ENCODE measurements at places on chromosomes 4 and X.

DNA sequence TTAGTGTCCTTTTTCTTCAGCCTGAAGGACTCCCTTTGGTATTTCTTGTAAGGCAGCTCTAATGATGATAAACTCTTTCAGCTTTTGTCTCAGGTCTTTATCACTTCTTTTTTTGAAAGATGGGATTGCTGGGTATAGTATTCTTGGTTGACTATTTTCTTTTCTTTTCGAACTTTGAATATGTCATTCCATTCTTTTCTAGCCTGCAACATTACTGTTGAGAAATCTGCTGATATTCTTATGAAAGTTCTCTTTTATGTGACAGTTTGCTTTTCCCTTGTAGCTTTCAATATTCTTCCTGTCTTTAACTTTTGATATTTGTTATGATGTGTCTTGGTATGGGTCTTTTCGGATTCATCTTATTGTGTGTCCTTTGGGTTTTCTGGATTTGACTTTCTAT is 107.6 kb upstream of the SRD5A3 start:
- DNase-seq, result no peak

DNA sequence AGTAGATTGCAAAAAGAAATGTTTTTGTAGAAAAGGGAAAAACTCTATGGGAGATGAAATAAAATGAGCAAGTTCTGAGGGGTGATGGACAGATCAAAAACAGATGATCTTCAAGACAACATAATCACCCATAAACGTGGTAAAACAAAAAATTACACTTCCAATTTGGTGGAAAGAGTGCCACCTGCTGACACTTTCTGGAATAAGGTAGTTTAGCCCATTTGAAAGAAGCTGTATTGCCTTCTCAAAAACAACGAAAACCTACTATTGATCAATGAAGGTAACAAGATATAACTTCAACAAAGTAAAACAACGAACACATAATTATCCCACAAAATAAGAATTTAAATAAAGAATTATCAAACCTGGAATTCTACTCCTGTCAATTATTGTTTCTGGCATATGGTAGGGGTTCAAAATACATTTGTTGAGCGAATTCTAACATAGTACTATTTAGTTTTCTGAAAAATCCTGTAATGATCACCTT is 2.5 kb downstream of the COQ2 start:
- DNase-seq, result peak; percentile 27

DNA sequence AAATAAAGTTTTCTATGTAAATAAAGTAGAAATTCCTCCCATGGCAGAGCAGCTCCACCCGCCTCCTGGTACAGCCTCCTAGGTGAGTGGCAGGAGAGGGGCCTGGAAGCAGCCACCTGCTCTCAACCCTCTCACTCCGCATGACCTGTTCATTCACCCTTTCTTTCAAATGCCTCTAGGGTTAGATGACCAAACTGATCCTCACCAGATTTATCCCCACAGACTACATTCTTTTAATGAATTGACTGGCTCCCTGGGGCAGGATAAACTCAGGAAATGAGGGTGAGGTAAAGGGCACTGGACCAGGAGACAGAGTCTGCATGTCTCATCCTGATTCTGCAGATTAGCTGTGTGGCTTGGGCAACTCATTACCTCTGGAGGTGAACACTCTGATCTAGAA is 32.6 kb upstream of the NKX6-1 start:
- DNase-seq, result no peak

GRCh38 chr4:117239434-117239833 is 154.1 kb upstream of the TRAM1L1 start:
- no peak for DNase-seq

- no peak for DNase-seq
These were observed 13.4 kb downstream of the PHKA2 start for GRCh38 chrX:18970465-18970864.

DNA sequence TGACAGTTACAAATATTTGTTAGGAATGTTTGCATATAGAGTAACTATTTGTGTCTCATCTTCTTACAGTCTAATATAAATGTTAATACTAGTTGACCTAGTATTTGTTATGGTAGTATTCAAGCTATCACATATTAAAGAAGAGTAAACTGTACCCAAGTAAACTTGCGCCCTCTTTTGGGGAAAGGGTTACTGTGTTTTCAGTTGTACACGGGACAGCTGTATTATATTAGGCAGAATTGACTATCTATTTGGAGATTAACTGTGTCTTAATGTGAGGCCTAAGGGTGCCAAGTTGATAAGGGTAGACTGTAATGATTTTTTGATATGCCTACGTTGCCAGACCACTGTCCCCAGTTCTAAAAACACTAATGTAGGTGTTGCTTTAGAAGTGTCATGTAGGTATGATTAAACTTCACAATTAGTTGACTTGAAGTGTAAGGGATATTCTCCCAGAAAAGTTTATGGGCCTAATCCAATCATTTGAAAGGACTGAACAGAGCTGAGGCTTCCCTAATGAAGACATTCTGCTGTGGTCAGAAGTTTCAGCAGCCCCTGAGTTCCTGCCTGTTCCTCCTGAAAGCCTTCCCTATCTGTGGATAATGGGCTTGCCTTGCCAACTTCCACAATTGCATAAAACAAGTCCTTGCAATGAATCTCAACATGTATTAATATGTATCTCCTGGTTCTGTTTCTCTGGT is 172.8 kb upstream of the CXCL13 start:
- peak; percentile 2 for DNase-seq

GRCh38 chr4:158769175-158769921 is 522 bp downstream of the FNIP2 start:
- no peak for DNase-seq

Data from NCI-H1105 treated with DMSO at 0.1 percent for 48 hours (cell line).